ENCODE measurements at places on chromosomes 5 and 9.

DNA sequence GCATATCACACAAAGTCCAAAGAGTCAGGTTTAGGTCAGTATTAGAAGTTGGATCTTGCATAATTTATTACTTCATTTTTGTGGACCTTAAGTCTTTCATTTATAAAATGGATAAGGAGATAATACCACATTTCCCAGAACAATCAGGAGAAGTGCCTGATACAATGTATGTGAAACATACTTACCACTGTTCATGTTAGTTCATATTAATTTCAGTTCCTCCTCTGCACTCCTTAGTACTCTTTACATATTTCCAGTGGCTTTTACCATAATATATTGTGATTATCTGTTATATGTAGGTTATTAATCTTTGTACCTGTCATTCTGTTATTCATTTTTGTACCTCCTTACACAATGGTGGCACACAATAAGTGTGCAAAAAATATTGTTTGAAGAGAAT lies 214.4 kb downstream of the ARL15 start:
- DNase-seq = no peak

DNA sequence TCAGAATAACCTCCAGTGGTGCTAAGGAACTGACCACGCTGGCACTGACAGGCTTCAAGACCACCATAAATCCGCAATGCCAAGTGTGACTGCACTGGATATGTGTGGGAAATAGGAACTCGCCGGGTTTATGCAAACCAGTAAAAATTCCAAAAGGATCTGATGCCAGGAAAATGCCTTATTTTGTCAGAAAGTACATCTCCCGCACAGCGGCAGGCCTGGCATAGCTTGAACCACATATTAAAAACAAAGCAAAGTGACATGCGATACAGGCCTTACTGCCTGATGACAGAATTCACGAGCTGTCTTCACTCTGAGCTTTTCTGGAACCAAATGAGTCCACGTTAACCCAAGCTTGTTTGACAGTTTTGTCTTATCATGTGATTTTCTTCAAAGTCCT lies 139.6 kb downstream of the GLIS3 start:
- DNase-seq = no peak

DNA sequence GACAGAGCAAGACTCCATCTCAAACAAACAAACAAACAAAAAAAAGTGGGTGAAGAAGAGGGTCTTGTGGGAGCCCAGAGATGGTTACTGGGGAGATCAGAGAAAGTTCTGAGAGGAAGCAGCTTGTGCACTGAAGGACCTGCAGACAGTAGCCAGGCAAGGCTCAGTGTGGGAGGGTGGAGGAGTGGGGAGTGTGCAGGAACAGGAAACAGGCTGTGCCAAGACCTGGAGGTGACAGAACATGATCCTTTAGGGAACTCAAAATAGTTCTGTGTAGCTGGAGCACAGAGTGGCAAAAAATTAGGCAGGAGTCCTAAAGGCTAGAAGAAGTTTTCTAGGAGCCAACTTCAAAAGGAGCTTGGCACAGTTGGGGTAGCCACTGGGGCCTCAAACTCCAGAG lies 19.2 kb upstream of the NANS start:
- no peak for DNase-seq

GRCh38 chr5:66738136-66738535 lies 141.9 kb downstream of the MAST4 start:
- no peak for DNase-seq

- DNase-seq = no peak
These were observed 14.6 kb upstream of the DAP start for GRCh38 chr5:10775646-10776045.

- no peak for DNase-seq
These were observed 48.5 kb upstream of the SNCAIP start for GRCh38 chr5:122263352-122264030.

DNA sequence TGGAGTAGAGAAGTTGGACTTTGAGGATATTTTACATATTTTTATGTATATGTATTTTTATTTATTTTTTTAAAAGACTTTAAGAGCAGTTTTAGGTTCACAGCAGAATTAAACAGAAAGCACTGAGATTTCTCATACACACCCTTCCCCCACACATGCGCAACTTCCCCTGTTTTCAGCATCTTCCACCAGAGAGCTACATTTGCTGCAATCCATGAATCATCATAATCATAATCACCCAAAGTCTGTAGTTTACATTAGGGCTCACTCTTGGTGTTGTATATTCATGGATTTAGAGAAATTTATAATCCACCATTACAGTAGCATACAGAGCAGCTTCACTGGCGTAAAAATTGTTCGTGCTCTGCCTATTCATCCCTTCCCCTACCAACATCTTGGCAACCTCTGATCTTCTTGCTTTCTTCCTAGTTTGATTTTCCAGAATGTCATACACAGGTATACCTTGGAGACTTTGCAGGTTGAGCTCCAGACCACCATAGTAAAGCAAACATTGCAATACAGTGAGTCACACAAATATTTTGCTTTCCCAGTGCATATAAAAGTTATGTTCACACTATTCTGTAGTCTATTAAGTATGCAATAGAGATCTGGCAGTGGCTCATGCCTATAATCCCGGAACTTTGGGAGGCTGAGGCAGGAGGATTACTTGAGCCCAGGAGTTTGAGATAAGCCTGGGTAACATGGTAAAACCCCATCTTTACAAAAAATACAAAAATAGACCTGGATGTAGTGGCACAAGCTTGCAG lies 9.6 kb upstream of the CCDC171 start:
- DNase-seq = no peak
